SW 1271 (cell line): ENCODE measurements at places on chromosomes 6 and 20.

DNA sequence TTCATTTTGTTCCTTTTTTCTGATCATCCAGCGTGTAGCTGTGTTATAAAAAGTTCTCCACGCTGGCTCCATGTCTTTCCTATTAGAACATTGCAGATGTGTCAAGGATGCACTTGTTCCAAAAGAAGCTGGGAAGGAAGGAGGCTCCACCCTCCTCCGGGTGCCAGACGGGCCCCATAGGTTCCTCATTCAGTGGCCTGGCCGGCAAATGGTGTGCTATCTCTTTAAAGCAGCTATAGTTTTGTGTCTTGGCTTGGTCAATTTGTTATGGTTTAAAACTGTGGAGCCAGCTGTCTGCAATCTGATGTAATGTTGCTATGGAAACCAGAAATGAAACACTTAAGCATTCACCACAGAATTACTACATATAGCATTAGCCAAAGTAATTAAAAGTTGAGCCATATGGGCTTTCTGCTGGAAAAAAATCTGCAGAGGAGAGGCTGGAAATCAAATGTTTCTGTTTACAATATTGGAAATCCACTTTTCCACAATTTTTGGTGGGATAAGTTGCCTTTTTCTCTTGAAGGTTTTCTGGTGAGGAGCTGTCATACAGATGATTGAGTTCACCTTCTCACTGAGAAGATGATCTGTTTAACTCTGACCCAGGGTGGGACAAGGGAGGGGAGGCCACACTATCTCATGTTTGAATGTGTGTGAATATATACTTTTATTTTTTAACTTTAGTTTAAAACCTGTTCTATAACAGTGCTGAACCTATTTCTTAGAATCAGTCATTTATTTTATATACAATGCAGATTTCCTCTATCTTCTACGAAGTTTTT is 167.4 kb downstream of the SASH1 start:
- no peak for DNase-seq

DNA sequence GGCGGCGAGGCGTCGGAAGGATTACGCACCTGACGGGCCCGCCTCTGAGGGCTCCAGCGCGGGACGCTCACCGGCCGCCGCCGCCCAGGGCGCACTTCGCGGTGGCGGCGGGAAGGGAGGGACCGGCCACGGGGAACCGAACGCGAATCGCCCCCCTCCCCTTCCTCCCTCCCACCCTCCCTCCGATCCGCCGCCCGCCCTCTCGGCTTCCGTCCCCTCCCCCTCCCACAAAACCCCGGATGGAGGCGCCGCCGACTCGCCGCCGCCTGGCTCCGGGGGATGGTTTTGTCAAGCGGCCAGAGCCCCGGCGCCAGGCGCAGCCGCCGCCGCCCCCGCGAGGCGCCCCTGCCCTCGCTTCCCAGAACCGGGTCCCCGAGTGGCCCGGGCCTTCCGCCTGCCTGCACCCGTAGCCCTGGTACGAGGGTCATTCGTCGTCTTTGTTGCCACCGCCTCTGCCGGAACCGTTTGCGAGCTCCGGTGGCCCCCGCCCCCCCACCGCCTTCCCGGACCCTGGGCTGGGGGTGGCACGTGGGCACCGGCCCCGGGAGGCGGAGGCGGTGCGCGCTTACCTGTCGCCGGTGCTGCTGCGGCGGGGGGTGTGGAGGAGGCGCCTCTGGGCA is 398 bp downstream of the ZBTB2 start:
- peak; percentile 46 for DNase-seq

DNA sequence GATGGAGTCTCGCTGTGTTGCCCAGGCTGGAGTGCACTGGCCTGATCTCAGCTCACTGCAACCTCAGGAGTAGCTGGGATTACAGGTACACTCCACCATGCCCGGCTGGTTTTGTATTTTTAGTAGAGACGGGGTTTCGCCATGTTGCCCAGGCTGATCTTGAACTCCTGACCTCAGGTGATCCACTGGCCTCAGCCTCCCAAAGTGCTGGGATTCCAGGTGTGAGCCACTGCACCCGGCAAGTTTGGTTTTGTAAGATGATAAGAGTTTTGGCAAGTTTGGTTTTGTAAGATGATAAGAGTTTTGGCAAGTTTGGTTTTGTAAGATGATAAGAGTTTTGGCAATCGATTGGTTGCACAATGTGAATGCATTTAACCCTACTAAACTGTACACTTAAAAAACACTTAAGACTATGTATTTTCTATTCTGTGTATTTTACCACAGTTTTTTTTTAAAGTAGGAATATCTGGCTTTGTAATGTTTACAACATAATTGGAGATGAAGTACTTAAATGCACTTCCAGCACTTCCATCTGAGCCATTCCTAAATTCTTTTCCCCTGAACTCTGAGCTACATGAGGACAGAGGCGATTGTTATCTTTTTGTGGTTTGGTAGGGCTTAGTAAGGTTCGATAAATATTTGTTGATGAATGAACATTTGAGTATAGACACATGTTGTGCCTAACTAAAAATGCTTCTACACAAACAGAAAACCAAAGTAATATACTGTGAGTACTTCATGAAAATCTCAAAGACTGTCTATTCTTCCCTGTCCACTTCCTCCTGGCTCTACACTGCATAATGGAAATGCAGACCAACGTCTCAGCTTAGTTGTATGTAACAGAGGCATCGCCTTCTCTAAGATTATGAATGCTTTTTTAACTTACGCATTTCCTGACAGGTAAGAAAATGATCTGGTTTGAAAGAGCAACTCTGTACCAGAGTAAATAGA is 18.8 kb downstream of the SAMHD1 start:
- DNase-seq: no peak

- DNase-seq: no peak
Observed at GRCh38 chr6:34663831-34664255, 32.7 kb downstream of the ILRUN start.

DNA sequence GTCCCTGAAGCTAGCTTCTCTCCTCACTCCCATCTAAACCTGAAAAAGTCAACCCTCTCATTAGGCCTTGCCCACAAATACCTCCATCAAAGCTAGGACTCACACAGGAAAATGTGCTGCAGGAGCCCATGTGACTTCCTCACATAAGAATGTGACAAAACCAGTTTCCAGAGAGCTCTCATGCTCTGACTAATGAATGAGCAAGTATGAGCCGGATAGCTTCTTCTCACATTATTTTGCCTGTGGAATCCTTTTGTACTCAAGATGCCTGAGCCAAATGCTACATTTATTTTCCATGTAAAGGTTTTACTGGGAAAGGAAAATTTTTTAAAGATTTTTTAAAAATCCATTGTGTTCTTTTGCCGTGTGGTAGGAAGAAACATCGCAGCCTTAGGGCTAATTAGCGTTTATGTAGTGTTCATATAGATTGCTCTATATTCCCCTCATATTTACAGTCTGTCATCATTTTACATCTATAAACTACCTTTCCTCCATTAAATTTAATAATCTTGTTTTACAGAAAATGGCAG is 68.6 kb upstream of the CCN6 start:
- peak; percentile 55 for DNase-seq

DNA sequence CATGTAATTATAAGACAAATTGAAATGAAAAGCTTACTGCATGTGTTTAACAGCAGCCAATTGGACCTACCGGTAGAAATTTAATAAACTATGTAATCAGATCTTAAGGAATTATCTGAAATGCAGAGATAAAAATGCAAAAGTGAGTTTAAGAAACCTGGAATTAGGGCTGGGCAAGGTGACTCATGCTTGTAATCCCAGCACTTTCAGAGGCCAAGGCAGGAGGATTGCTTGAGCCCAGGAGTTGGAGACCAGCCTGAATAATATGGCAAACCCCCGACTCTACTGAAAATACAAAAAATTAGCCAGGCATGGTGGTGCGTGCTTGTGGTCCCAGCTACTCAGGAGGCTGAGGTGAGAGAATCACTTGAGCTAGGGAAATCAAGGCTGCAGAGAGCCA is 74.1 kb downstream of the HFE start:
- no peak for DNase-seq

GRCh38 chr6:32154514-32155161 is 697 bp downstream of the PPT2 start:
- peak; percentile 21 for DNase-seq

- DNase-seq: no peak
Observed at GRCh38 chr6:35497571-35498421, 917 bp upstream of the TEAD3 start.

DNA sequence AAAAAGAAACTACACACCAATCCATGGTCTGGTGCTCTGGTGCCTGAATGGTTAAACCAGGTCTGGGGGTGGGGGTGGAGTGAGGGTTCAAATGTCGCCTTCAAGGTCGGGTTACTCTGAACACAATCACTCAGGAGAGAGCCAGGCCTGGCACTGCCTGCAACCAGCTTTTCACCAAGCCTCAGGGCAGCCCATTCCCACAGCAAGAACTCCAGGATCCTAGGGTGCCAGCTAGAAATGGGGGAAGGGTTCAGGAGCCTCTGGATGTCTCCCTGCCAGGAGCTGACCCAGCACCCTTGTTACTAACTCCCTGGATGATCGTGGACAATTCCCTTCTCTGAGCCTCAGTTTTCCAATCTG is 6.7 kb downstream of the SDC4 start:
- no peak for DNase-seq

DNA sequence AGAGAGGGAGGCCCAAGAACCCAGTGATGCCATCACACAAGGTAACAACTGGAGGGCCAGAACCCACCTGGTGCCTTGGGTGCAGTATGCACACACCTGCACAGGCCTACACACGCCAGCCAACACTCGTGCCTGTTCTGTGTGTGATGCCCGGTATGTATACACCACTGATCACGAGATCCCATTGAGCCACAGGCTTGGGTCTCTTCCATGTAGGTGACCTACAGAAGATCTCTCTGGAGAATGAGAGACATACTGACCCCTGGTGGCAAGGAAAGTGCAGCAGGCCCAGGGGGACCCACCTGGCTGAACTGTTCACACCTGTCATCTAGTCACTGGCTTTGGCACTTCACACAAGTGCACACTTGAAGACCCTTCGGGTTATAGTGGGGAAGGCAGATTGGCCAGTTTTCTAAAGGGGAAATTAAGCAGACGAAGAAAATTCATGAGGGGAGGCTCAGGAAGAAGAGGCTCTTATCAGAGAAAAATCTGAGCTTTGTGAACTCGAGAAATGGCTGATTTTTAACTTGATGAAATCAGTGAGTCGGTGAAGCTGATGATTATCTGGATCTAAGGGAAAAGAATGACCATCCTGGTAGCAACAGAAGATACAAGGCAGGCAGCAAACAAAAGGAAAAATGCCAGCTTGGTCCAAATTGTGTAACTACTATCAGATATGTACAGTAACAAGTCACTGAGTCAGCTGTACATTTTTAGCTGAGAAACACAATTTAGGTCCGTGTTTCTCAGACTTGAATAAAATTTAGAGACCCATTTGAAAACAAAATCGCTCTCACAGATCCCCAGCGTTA is 69.1 kb upstream of the PBOV1 start:
- DNase-seq: no peak

- DNase-seq: no peak
Observed at GRCh38 chr6:84013354-84013753, 20.2 kb upstream of the MRAP2 start.

GRCh38 chr6:164108092-164108491 is 693.6 kb downstream of the QKI start:
- no peak for DNase-seq

DNA sequence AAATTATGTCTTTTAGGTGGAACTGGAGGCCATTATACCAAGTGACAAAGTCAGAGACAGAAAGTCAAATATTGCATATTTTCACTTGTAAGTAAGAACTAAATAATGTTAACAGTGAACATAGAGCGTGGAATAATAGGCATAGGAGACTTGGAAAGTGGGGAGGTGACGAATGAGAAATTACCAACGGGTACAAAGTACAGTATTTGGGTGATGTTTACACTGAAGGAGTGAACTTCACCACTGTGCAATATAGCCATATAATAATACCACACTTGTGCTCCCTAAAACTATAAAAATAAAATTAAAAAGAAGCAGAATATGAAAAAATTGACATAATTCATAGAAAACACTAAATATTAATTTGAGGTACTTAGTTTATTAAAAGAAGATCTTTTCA is 14.9 kb downstream of the EYS start:
- no peak for DNase-seq

DNA sequence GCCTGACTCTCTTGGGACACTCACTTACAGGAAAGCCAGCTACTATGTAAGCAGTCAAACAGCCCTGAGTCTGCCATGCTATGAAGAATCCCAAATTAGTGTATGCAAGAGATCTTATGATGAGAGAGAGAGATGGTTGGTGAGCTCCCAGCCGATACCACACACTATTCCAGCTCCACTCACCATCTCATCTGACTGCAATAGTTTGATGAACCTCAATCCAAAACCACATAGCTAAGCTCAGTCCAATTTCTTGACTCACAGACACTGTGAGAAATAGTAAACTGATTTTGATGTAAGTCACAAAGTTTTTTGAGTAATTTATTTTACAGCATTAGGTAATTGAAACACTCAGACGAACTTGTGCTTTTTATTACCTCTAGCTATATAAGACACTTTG is 441.4 kb downstream of the COL12A1 start:
- no peak for DNase-seq

- no peak for DNase-seq
Observed at GRCh38 chr20:20814685-20815084, 102.2 kb upstream of the RALGAPA2 start.

- DNase-seq: no peak
Observed at GRCh38 chr20:33859157-33859695, 48.1 kb downstream of the CHMP4B start.

DNA sequence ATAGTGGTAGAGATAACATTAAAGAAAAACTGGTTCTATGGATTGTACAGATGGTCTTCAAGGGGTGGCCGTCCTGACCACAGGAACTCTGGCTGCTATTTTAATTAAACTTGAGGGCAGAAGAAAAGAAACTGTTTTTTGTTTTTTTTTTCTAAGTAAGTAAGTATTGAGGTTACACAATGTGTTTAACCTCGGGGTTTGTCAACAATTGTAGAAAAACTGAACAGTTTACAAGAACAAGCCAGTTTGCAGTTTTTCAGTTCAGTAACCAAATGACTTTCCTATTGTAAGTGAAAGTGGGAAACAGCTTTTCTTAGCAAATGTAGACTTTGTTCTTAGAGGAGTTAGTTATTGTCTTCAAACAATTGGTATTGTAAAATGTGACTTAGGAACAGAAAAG is 77.0 kb downstream of the PLCB1 start:
- no peak for DNase-seq

GRCh38 chr6:5231289-5231688 is 29.5 kb downstream of the LYRM4 start:
- no peak for DNase-seq
